ENCODE measurements at places on chromosomes 7 and 10.
A peak's percentile ranks its signal among the peaks of the same experiment; 100 is the strongest.

DNA sequence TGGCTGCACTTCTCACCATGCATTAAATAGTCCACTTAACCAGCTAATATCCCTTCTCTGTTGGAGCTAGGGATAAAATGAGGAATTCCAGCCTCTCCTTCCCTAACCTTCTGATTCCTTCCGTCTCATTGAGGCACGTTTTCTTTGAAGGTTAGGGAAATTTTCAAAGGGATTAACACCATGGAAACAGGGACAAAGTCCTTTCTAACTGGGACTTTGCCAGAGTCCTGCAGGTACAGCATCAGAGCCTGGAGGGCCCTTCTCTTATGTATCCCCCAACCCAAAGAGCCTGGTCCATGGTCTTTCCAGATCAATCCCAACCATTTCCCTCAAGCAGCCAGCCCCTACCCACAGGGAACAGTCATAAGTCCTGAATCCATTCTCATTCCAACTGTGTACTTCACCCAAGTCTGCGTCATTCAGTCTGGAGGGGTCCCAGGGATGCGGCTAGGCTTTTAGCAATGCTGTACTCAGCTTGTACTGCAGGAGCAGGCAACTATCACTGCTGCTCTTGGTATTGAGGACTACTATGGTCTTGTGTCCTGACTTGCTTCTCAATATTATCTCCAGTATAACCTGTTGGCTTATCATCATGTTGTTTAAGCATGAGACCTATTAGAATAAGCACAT lies 34.6 kb upstream of the CROT start:
- no peak for DNase-seq

DNA sequence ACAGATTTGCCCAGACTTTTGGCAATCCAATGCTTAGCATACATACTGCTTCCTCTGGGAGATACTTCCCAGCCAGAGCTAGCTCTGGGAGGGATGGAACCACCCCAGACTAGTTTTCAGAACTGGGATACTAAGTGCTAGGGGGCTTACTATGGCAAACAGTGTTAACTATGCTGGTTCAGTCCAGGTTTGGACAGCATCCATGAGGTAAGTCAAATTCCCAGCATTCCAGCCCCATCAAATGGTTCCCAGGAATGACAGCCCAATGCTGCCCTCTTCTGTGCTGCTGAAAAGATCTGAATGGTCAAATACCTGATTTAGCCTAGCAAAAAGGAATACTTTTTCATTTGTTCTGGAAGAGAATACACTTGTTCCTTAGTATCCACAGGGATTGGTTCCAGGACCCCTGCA lies 141.7 kb upstream of the CCDC6 start:
- DNase-seq: no peak

DNA sequence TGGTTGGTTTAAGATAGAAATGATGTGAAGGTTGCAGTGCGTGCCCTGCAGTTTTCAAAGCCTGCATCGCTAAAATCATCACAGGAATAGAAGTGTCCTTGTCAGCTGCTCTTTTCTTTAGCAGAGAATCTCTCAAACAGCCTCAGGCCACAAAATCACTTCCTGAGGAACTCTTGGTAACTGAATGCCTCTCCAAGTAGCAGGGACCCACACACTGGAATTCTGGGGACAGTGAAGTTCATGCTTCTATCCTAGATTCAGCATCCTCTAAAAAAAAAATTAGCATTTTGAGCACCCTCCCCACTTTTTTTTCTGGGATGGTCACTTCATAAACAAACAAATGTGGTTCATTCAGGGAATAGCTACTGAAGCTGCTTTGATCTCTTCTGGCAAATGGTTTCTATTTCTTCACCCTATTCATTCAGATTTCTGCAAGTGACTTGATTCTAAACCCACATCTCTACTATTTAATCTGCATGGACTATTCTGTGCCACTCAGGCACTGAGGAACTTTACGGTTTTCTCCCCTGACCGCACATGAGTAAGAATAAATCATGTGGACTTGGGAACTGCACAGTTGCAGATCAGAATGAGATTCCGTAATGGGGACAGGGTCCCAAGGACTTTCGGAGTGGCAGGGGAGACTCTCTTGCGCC lies 306.9 kb downstream of the FRMD4A start:
- DNase-seq: no peak

DNA sequence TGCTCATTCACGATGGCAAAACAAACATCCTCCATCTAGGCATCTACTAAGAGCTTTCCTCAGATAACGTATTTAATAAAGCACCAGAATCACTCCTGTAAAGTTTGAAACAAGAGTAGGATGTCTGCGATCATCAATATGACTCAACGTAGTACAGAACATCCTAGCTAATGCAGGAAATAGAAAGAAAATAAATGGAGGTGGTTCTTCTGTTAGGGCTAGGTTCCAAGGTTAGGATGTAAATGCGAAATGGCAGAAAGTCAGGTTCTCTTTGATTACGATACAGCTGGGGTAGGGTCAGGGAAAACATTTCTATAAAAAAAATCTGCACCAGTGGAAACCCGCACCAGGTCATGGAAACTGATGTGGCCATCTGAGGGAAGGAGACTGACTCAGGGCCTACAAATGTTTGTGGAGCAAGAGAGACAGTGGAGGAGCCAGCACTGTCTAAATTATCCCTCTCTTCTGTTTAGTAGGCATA lies 29.1 kb downstream of the CCDC6 start:
- DNase-seq: no peak

DNA sequence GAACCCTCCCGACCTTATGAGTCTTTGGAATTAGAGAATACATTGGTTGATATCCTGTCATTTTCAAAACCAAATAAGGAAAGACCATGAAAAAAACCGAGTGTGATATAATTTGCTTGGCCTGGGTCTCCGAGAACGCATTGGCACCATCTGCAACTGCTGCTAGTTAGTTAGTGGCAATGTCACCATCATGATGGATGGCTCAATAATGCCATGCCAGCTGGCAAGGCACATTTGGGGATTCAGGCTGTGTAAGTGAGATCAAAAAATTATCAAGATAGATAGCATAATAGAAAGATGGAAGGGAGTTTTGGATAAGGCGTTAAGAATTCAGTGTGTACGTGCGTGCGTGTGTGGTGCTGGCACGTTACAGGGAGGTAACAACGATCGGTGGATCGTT lies 134.7 kb upstream of the TCERG1L start:
- DNase-seq: no peak

- peak; percentile 26 for DNase-seq
Observed at GRCh38 chr7:88146616-88147015, 73.2 kb downstream of the SRI start.

- DNase-seq: no peak
Observed at GRCh38 chr10:69345402-69345801, 67.1 kb downstream of the HK1 start.

GRCh38 chr7:49333180-49333881 lies 409.0 kb downstream of the CDC14C start:
- no peak for DNase-seq

DNA sequence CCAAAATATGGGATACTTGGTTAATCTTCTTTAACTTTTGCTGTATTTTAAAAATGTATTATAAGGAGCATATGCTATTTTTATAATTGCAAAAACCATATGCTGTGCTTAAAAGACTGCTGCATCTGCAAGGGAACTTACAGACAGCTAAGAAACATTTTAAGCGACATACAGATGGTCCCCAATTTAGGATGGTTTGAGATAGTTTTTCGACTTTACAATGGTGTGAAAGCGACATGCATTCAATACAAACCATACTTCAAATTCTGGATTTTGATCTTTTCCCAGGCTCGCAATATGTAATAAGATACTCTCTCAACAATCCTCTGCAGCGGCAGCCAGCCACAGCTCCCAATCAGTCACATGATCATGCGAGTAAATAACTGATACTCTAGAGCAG lies 73.2 kb downstream of the SHTN1 start:
- DNase-seq: no peak

GRCh38 chr10:119871881-119872609 lies 598 bp downstream of the MCMBP start:
- no peak for DNase-seq

- no peak for DNase-seq
Observed at GRCh38 chr7:148218603-148219002, 372.0 kb upstream of the C7orf33 start.
